ENCODE measurements at places on chromosomes 5 and 9. TPM values are rescaled to one million over a fixed set of nuclear protein-coding genes. Genes with fewer than 3 reads are reported as not detected.

- DNase-seq: no peak
Measured at GRCh38 chr5:170365831-170366230, 23.3 kb downstream of the KCNMB1 start.

DNA sequence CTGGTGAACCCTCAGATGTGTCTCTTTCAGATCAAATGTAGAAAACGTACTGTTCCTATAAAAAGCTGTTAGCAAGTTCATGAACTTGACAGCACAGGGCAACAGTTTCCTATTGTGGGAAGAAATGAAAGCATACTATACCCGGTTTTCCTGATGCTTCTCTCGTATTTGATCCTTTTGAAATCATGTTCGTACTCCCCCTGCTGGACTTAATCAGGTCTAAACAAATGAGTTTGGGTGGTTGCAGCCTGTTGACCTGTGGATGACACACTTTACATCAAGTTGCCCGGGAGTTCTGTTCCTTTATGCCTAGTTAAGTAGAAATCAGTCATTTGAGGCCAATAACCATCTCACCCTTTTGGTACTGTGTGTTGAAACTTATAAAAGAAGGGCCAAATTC is 1992.3 kb downstream of the MAT2B start:
- DNase-seq: no peak

- peak; percentile 83 for DNase-seq
Measured at GRCh38 chr9:106878934-106879333, 16.0 kb downstream of the ZNF462 start.

DNA sequence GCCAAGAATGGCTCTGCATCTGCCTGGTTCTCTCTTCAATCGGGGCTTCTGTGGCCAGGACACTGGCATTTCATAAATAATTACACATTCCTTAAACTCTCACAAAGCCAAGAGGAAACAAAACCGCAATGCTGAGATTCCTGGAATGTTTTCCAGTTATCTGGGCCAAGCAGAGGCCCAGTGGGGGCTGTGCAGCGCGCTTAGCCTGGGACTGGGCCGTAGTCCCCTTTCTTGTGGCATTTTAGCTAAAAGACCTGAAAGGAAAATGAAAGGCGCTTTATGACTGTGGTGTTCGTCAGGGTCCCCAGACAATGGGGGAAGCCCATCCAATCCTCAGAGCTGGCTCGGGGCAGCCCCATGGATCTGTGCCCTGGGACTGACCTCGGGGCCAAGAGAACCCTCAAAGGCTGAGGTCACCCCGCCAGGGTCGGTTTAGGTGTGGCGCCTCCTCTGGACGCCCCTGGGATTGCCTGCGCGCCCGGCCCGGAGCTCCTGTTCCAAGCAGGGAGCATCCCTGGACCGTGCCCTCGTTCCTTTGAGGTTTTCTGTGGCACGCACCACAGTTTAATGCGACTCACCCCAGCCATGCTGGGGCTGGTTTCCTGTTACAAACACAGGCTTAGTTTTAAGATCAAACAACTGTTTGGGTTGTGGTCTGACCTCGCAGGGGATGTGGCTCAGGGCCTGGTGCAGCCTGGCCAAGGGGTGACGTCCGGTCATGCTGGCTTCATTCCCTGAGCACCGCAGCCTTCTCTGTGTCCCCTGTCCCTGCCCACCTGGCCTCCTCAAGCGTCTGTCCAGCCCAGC is 51.5 kb upstream of the NKD2 start:
- no peak for DNase-seq

GRCh38 chr5:22928821-22929482 is 75.8 kb upstream of the CDH12 start:
- no peak for DNase-seq

DNA sequence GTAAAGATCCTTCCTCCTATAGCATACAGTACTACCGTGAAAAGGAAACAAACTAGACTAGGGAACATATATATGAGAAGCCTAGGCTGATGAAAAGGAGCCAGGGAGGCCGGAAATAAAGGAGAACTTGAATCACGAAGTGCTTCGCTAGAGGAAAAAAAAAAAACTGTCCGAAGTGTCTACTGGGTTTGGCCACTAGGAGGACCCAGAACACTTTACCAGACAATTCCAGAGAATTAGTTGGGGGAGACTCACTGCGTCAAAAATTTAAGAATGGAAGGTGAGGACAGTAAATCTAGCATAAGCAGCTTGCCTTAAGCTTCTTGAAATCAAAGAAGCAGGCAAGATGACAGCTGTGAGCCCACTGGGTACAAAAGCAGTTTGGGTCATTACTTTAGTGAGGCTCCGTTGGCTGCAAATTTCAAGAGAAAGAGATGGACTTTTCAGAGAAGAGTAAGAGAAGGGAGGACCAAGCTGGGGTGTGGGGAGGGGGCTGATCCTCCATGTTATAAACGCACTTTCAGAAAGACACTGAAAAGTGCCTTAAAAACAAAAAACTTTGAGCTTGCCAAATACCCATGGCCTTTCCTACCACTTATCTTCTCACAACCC is 47.4 kb downstream of the P4HA2 start:
- DNase-seq: no peak

GRCh38 chr5:7793895-7794294 is 57.0 kb downstream of the CFAP90 start:
- no peak for DNase-seq

ARHGEF37 gene
- total RNA-seq: 9.9 TPM

IL33 gene
- total RNA-seq: 13.3 TPM

SLC34A3 gene
- total RNA-seq: not detected

CA9 gene
- 1.6 TPM for total RNA-seq

All from ovary (tissue), 10 donors.